Neural crest cell (in vitro differentiated cells): ENCODE measurements at places on chromosomes 3 and 15. TPM values are rescaled to one million over a fixed set of nuclear protein-coding genes. Genes with fewer than 3 reads are reported as not detected.

DNA sequence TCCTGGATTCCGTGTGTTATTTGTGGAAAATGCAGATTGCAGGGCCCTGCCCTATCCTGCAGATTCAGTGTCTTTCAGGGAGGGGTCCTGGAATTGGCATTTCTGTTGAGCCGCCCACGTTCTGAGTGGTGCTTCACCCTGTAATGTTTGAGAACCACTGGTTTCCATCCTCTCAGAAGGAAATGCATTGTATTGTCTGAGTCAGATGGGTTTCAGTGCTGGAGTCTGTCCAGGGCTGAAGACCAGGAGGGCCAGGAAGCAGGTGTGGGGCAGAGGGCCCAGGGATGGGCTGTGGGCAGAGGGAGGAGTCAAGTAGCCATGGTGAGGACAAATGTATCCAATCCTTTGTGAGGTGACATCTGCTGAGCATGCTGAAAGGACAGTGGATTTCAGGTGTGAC is 123.8 kb downstream of the SV2B start:
- DNase-seq = no peak

Gene RBM15B
- total RNA-seq = 78.8 and 79.4 TPM in 2 replicates

DNA sequence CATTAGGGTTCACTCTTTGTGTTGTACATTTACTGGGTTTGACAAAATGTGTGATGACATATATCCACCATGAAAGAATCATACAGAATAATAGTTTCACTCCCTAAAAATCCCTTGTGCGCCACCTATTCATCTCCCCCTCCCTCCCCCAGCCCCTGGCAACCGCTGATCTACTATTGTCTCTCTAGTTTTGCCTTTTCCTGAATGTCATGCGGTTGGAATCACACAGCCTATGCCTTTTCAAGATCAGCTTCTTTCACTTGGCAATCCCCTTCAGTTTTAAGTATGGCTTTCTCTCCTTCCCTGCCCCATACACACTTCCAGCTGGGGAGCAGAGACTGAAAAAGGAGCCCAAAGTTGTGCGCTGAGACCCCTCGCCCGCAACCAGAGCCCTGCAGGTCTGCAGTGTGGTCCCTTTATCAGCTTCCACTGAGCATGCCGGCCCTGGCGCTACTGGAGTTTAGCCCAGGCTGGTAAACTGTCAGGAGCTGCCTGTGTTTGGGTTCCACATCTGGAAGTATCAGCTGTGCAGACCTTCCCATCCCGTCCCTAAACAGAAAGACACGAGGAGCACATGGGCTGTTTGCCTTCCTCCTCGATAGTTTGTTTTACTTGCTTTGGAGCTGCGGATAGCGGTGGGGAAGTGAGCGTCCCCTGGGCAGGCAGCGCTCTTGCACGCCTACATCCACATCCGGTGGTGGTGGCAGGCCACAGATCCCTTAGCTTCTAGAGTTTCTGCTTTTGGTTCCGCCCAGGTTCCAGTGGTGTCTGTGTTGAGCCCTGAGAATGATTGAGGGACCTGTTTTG is 12.3 kb downstream of the BOC start:
- DNase-seq = no peak

- no peak for DNase-seq
These were observed 26.6 kb downstream of the CGGBP1 start for GRCh38 chr3:88032245-88032644.

DNA sequence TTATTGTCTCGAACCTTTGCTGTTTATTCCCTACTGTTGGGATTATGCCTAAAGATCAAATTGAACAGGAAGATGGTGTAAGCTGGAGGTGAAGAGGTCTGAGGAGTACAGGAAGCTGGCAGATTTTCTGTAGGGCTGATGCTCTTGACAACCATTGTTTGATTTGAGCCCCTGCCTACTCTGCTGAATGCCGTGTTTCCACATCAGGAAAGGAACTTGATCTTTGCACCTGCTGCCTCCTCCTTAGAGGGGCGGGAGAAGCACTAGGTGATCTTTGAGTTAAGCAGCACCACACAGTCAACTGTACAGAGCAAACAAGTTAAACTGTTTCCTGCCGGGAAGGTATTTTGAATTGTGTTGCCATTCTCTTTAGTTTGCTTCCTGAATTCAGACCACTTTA is 364.6 kb upstream of the EPHA6 start:
- DNase-seq = no peak

GRCh38 chr15:45102226-45102625 is 11.7 kb downstream of the DUOX2 start:
- no peak for DNase-seq

DNA sequence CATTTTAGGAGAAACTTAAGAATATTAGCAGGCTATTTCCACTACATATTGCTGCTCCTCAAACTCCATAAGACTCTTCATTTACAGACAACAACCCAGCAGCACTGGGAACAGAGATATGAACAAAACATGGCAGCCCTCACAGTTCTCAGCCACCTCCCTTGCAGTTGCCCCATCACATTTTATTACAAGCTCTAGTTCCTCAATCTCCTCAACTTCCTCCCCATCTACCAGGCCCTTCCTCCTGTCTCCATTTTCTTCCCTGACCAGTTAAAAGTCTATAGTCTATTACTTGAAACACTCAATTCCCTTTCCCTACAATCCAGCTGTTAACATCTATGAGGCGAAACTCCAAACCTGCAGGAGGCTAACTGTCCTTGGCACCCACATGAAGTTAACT is 412.5 kb downstream of the TBC1D5 start:
- no peak for DNase-seq

Gene STRIT1
- total RNA-seq = not detected in 2 replicates

- DNase-seq = no peak
These were observed 22.6 kb downstream of the SFMBT1 start for GRCh38 chr3:53023072-53023823.

DNA sequence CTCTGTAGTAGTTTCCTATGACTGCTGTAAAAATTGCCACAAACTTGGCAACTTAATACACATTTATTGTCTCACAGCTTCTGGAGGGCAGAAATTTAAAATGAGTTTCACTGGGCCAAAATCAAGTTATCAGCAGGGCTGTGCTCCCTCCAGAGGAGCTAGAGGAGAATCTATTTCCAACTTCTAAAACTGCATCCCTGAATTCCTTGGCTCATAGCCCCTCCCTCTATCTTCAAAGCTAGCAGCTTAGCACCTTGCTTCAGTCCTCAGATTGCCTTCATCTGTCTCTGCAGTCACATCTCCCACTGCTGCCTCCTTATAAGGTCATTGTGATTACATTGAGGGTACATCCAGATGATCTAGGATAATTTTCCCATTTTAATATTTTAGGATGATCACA is 17.8 kb upstream of the GADL1 start:
- DNase-seq = no peak

DNA sequence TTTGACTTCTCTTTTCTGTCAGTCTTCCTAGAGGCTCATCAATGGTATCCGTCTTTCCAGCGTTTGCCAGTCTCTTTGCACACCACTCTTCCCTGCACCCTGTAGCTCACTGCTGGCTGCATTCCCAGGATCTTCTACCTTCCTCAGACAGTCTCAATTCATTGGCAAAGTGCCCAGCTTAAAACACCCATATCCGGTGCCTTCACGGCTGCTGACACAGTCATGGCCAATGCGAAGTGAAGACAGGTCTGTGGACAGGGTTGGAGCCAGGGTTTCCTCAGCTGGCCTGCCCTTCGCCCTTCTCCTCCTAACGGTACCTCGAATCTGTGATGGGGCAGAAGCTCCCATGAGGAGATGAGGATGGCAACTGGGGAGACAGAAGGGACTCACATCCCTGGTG is 36.1 kb downstream of the PTH1R start:
- DNase-seq = no peak

Gene SLC22A14
- total RNA-seq = not detected in 2 replicates

- DNase-seq = no peak
These were observed 410.3 kb upstream of the TBL1XR1 start for GRCh38 chr3:177607589-177607988.

DNA sequence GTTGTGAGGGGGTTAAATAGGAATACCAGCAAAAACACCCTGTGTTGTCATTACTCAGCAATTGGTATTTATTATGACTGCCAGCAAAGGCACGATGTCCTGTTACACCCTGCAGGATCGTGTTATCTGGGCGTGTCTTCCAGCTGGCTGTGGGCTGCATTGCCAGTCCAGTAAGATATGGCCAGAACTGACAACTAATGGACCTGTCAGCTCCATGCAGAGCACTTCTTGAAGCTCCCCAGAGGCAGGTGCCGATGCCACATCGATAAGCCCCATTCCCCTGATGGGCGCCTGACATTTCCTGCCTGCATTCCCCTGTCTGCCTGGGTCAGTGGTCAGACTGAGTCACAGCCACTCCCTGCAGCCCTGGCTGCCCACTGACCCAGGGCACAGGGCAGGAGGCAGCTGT is 79.7 kb upstream of the RASGRF1 start:
- DNase-seq = no peak

- DNase-seq = no peak
These were observed 79.3 kb upstream of the SEC13 start for GRCh38 chr3:10400050-10400748.

DNA sequence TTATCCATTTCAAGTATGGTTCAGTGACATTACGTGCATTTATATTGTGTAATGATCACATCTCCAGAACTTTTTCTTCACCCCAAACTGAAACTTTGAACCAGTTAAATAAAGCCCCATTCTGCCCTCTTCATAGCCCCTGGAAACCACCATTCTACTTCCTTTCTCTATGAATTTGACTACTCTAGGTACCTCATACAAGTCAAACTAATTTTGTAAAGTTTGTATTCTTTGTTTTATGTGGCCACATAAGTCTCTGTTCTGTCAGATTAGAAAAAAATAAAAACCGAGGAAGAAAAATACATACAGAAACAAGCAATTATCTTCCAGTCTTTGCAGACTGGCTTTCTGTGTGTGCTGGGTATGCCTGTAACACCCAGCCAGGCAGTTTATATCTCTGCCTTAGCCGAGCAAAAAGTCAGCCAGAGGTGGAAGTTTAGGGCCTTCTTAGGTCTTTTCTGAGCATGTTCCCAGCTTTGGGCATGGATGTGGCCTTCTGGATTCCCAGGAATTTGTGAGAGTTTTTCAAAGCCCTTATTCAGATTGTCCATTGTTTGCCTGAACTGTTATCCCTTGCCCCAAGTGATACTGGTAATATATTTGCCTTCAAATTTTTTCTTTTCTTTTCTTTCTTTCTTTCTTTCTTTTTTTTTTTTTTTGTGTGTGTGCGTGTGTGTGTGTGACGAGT is 6.0 kb upstream of the GRAMD1C start:
- no peak for DNase-seq

Gene CHRM5
- total RNA-seq = not detected in 2 replicates

Gene CHMP2B
- 19.6 and 19.7 TPM in 2 replicates for total RNA-seq

Gene ATP13A5
- total RNA-seq = not detected in 2 replicates

- DNase-seq = no peak
These were observed 75.7 kb upstream of the FAM3D start for GRCh38 chr3:58742239-58742638.

- peak; percentile 22 for DNase-seq
These were observed 12.9 kb downstream of the CD276 start for GRCh38 chr15:73697033-73697467.

GRCh38 chr15:57640930-57641682 is 49.4 kb downstream of the MYZAP start:
- peak; percentile 5 for DNase-seq

GRCh38 chr3:87175732-87176131 is 51.4 kb upstream of the CHMP2B start:
- DNase-seq = no peak

GRCh38 chr15:78103406-78104118 is 11.2 kb downstream of the SH2D7 start:
- no peak for DNase-seq

GRCh38 chr3:66485291-66485968 is 15.4 kb downstream of the LRIG1 start:
- DNase-seq = no peak

GRCh38 chr3:2511356-2511755 is 412.7 kb downstream of the CNTN4 start:
- DNase-seq = no peak

Gene NT5DC2
- 389 and 392 TPM in 2 replicates for total RNA-seq

- no peak for DNase-seq
These were observed 114.4 kb upstream of the WNT5A start for GRCh38 chr3:55601366-55602080.

Gene RBP2
- not detected in 2 replicates for total RNA-seq

- DNase-seq = no peak
These were observed 195.4 kb downstream of the ATP8B4 start for GRCh38 chr15:49923671-49924070.

- no peak for DNase-seq
These were observed 106.0 kb upstream of the TRIM42 start for GRCh38 chr3:140571836-140572235.

DNA sequence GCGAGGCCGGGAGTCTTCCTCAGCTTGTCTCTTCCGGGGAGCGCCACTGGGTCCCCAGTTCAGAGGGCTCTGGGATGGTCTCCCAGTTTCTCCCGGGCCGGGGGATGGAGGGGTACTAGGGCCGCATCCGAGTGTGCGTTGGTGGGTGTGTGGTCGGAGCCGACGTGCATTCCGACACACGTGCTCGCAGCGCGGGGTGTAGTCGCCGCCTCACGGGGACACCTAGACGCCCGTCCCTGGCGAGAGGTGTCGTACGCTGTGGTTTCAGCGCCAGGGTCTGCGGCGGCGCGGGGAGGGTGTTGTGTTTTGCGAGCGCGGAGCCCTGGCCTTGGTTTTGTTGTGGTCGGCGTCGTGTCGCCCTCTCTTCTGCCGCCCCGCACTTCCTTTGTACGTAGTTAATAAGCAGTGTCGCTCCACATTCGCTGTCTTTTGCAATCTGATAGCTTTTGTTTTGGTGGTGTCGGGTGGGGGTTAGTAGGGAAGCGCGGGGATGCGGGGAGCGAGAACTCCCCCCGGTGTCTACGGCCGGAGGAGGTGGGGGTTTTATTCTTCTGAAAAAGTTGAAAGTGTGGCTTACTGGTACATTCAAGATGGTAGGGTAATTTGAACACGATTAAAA is 2.2 kb downstream of the IGF1R start:
- DNase-seq = peak; percentile 15

- no peak for DNase-seq
These were observed 381.1 kb downstream of the CTNNB1 start for GRCh38 chr3:41580274-41580959.

GRCh38 chr3:37963016-37963415 is 27.6 kb upstream of the VILL start:
- DNase-seq = no peak

- peak; percentile 16 for DNase-seq
These were observed 751.7 kb upstream of the GOLIM4 start for GRCh38 chr3:168847291-168847883.

GRCh38 chr3:114336122-114336697 is 42.4 kb downstream of the TIGIT start:
- DNase-seq = no peak

GRCh38 chr15:63195569-63196015 is 6.2 kb downstream of the RAB8B start:
- DNase-seq = no peak

- DNase-seq = no peak
These were observed 42.2 kb downstream of the B3GNT5 start for GRCh38 chr3:183295211-183295610.

DNA sequence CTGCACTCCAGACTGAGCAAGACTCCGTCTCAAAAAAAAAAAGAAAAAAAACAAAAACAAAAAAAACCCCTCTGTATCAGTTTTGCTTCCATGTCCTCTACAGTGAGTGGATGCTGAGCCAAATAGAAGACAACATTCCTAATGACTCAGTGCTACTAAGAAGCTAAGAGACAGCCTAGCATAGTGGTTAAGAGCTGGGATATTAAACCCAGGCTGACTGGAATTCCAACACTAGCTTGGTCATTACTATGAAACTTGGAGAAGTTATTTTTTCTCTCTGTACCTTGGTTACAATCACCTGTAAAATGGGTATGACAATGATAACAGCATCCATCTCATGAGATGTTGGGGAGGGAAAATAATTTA is 60.9 kb upstream of the PYGO1 start:
- DNase-seq = no peak

Gene CISH
- 8.1 and 8.6 TPM in 2 replicates for total RNA-seq

- DNase-seq = no peak
These were observed 45.6 kb downstream of the NOX5 start for GRCh38 chr15:69060041-69060481.

Gene PRICKLE2
- total RNA-seq = 11.8 and 12.9 TPM in 2 replicates
